Activated CD4-positive, alpha-beta T cell treated with anti-CD3 and anti-CD28 coated beads, Interleukin-2, amount 50 U/mL, for 1 hour (primary cell): ENCODE measurements at places on chromosomes 2 and 18.

- DNase-seq, result no peak
These were observed 19.8 kb downstream of the MYL12B start for GRCh38 chr18:3281456-3282400.

DNA sequence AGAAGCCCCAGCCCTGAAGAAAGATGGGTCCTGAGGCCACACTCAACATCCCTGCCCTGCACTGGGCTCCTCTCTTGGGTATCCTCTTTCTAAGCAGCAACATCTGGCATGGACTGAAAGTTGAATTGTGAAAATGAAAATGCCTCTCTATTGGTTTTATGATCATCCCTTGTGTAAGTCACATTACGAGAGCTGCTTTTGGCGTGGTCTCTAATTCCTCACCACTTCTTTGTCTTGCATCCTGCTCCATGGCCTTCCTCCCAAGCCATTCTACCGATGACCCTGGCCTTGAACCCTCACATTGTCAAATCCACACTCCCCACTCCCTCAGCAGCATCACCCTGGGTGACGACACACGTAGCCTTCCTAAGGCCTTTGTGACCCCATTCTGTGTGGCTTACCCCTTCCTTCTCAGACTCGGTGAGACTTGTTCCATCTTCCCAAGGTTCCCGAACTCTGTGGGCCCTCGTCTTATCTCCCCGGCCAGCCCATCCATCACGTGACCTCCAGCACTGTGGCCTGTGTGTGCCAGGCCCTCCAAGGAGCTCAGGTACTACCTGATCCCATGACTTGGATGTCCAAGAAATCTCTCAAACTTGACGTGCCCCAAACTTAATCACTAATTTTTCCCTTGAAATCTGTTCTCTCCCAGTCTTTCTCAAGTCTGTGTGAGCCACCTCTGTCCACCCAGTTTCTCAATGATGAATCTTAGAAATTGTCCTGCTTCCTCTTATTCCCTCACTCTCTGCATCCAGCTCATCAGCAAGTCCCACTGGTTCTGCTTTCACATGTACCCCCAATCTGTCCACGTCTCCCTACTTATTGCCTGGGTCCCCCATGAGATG is 194.7 kb upstream of the HS6ST1 start:
- DNase-seq, result no peak

DNA sequence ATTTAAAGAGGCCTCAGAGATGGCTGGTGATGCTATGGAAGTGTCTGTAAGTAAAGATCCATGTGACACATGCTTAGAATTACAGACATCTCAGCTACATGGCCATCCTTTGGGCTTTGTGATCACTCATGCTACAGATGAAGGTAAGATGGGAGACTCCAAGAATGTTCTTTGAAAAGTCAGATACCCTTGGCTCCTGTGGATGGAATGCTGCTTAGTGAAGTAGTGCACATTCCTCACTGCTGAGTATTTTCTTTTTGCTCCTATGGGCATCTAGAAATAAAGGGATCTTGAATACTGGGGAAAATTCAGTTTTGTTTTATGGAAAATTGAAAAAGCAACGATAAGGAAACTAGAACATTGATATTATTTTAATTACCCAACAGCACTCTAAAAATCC is 55.2 kb upstream of the REV1 start:
- DNase-seq, result no peak

DNA sequence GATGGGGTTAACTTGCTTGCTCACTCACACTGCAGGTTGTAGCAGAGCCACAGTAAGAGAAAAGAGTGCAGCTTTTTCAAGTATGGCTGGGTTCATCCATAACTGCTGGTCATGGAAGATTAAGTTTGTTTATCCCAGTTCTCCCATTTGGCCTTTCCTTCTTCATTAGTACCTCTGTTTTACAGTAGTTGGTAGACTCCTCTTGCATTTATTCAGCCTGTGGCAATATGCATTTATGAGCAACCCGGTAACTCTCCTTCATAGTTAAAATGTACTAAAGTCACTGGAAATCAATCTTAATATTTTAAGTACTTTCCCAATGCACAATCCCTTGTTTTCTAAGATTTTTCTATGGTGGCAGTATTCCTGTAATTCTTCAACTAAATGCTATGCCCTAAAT is 14.0 kb downstream of the FTCDNL1 start:
- no peak for DNase-seq

GRCh38 chr18:79453816-79454735 is 58.3 kb downstream of the NFATC1 start:
- no peak for DNase-seq

DNA sequence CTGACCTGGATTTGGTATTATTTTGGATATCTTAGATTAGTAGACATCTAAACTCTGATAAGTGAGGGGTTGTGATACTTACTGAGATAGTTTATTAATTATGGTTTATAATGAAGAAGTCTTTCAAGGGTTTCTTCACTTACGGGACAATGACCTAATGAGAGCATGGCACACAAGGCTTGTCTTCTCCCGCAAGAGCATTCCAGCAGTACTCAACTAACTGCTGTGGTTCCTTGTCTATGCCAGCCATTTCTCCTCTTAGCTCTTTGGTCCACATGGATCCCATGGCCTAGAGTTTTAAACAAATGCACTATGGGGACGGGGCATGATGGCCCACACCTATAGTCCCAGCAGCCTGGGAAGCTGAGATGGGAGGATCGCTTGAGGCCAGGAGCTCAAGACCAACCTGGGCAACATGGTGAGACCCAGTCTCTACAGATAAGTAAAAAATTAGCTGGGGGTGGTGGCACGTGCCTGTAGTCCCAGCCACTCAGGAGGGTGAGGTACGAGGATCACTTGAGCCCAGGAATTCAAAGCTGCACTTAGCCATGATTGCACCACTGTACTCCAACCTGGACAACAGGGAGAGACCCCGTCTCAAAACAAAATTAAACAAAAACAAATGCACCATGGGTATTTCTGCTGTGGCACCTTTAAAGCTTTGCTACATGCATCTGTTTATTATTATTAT is 161.7 kb upstream of the MYCN start:
- no peak for DNase-seq

GRCh38 chr2:221851531-221852045 is 279.5 kb upstream of the EPHA4 start:
- DNase-seq, result no peak

DNA sequence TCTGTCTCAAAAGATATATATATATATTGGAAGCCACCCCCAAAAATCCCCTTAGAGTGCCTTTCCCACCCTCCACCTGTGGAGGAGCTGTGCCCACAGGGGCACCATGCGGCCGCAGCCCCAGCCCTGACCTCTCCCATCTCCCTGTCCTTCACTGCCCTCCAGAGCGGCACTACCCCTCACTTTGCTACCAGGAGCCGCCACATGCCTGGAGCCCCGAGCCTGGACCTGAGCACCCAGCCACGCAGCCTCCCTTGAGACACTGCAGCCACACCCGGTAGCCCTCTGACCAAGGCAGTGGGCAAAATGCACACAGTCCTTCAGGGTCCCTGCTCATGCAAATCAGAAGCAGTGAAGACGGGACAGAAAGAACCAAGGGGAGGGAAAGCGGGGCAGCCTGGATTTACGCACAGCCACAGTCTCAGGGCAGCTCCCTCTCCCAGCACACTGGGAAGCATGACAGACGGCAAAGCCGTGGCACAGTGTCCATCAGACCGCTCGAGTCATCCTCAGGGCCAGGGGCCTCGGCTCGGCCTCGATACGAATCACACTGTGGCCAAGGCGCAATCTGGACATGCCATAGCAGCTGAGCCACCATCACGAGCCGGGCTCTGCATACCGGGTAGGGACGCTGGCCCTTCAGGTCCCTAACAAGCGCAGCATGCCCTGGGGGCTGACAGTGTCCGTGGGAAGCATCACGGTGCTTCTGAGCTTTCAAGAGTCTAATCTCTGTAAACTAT is 10.1 kb downstream of the HDAC4 start:
- no peak for DNase-seq

GRCh38 chr2:95309599-95309998 is 12.5 kb downstream of the KCNIP3 start:
- DNase-seq, result no peak

DNA sequence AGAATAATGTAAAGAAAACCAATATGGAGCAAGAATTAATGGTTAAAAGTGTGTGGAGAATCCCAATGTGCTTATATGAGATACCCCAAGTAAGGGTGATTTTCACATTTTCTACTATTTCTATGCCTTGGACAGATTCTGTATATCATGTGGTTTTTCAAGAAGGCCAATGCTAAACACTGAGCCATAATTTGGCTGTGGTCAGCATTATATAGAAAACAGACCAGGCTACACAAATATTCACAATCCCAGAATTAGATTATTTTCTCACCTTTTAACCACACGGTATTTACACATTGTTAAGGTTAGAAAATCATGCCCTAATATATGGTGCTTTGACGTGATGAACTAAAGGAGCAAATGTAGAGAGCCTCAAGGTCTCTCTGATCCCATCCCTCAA is 277.4 kb upstream of the LRATD1 start:
- DNase-seq, result no peak

DNA sequence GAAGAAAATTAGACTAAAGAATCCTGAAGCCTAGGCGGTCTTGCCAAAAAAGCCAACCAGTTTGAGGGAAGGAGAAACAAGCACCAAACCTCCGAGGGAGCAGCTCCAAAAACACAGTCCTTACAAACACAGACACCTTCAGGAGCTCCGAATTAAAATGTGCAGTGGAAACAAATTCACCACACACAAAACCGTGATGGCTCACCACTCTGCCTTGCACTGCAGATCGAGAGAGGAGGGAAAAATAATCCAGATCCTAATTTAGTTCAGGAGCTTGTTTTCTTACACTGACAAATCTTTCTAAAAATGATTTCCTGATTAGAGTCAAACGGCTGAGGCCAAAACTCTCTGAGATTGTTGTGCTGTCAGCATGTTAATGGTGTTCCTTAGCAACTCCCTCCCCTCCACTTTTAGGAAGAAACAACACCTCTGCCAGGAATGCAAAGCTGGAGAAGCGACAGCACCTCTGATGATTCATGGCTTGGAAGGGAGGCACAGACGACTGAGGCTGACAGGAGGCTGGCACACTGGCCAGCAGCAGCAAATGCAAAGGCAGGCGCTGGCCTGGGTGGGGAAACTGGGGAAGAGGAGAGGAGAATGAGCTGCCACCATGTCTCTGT is 249.4 kb upstream of the KLHL29 start:
- no peak for DNase-seq

DNA sequence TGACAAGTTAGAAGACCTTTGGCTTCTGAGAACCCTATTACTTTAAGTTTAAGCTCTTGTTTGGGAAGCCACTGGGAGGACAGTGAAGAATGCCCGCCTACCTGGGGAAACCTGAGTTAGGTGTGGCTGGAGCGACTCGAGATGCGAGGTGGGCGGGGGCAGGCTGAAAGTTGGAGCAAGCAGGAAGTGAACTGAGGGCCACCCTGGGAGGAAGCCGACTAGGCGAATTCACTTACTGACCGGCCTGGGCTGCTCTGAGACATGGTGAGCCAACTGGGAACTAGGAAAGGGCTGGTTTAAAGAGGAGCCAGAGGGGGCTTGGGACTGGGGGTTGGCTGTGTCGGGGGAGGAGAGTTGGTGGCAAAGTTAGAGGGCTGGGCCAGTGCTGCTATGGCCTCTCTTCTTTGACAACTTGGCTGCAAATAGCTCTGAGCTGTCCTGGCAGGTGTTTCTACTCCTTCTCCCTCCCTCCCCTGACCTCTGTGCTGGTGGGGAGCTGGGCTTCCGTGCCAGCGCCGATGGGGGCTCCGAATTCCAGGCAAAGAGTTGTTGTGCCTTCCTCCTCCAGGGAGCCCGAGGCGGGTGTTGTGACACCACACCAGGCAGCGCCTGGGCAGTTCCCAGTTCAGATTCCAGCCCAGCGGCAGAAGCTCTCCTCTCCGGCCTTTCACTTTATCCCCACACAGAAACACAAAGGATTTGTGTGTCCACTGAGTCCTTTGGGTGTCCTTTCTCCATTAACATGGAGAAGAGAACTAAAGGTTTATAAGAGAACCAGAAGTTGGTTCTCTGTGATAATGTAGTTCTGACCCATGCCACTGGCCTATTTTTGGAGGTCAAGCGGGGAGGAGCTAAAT is at the start of gene VAMP8:
VAMP8 (plus strand) TSS at position 201 of the 857 bp plus-strand sequence; CDS start at position 262, 61 bp downstream.
- peak; percentile 58 for DNase-seq

GRCh38 chr18:55159027-55159426 is 199.8 kb upstream of the CCDC68 start:
- DNase-seq, result no peak

GRCh38 chr18:55076643-55077218 is 117.5 kb upstream of the CCDC68 start:
- no peak for DNase-seq

GRCh38 chr18:41262688-41263087 is 692.3 kb upstream of the PIK3C3 start:
- no peak for DNase-seq

- DNase-seq, result no peak
These were observed 517.9 kb upstream of the SMIM21 start for GRCh38 chr18:75945265-75945933.

GRCh38 chr2:164287056-164287455 is 334.2 kb downstream of the GRB14 start:
- DNase-seq, result no peak

DNA sequence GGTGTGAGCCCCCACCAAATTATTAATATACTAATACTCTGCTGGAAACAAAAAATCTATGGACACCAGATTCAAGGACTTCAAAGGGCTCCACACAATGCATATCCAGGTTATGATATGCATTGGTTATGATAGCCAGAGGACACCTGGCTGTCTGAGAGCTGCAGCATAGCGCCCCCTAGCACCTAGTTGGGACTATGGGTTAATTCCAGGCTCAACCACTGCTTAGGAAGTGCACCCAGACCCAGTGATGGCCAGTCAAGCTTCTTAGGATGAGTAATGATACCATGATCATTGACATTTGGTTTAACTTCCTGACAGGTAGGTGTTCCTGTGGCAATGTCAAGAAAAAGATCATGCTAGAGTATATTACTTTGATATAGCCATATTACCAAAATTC is 3.8 kb upstream of the FRZB start:
- no peak for DNase-seq

GRCh38 chr2:238314576-238314975 is 5.7 kb upstream of the TRAF3IP1 start:
- no peak for DNase-seq

- no peak for DNase-seq
These were observed 347.4 kb upstream of the KLHL29 start for GRCh38 chr2:23037596-23037995.

DNA sequence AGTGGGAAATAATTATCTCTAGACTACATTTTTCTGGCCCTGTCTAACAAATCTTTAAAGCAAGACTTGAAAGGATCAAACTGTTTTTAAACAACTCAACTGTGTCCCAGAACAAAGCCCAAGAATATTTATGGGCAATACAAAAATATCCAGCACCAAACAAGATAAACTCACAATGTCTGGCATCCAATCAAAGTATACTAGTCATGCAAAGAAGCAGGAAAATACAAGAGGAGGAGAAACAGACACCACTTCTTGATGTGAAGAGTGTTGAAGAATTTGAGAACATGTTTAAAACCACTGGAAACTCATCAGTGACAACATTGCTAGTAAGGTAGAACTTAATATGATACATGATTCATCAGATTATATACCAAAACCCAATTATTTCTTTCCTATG is 66.1 kb upstream of the CDC42EP3 start:
- DNase-seq, result no peak

GRCh38 chr2:32264422-32265105 is at the start of gene NLRC4:
Gene NLRC4, minus strand, starts transcription at chr2:32264886. Its CDS starts 8,111 bp downstream, at chr2:32256775.
- no peak for DNase-seq

- no peak for DNase-seq
These were observed 125.5 kb downstream of the RAPGEF4 start for GRCh38 chr2:172861098-172861497.
